Smooth muscle cell of the brain vasculature (primary cell): ENCODE measurements at places on chromosomes 5 and 9.

GRCh38 chr5:57529864-57530263 lies 47.3 kb upstream of the ACTBL2 start:
- no peak for DNase-seq

GRCh38 chr9:128551657-128552152 lies 682 bp upstream of the SPTAN1 start:
- no peak for DNase-seq

- DNase-seq, result no peak
These were observed 278.9 kb downstream of the NR3C1 start for GRCh38 chr5:143124593-143124992.

DNA sequence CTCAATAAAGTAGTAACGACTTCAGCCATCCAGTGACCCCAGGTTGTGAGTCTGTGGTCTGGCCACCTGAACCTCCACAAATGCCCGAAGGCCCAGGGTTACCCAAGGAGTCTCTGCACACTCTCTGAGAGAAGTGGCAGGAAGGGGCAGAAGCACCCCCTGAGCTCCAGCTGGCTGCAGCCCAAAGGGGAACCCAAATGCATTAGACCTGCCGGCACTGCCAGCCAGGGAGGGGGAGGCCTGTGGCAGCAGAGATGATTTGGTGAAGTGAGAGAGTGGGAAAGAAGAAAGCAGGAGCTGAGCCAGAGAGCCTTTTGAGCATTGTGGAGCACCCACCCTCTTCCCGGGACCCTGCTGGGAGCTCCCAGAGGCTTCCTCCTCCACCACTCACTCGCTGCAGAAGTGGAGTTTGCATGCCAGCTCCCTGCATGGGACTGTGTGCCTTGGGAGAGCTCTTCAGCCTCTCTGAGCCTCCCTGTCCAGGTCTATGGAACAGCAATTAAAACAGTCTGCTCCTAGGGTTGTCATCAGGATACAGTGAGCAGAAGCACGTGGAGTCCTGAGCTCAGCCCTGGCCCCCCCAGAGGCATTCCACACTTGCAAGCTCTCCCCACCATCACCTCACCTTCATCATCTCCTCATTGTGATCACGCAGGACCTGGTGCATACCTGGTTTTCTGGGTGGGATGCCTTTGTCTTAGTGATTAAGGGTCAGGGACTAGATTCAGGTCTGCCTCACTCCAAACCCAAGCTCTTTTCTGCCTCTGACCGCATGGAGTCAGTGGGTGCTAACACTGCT lies 13.8 kb upstream of the ANGPTL2 start:
- DNase-seq, result no peak

DNA sequence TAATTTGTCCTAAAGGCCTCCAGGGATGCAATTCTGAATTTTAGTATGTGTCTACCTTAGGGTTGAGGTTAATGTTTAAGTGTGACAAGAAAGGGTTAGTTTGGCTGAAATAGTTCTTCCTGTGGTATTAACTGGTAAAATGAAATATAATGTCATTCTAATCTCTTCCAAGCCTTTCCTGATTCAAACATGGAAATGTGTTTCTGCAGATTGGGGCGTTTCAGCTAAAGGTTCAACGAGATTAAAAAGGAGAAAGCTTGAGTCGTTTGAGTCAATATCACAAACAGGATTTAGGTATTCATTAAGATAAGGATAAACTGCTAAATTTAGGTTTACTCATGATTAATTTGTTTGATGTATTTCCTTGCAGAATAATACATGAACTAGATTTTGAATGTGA lies 34.4 kb upstream of the ALDOB start:
- no peak for DNase-seq

DNA sequence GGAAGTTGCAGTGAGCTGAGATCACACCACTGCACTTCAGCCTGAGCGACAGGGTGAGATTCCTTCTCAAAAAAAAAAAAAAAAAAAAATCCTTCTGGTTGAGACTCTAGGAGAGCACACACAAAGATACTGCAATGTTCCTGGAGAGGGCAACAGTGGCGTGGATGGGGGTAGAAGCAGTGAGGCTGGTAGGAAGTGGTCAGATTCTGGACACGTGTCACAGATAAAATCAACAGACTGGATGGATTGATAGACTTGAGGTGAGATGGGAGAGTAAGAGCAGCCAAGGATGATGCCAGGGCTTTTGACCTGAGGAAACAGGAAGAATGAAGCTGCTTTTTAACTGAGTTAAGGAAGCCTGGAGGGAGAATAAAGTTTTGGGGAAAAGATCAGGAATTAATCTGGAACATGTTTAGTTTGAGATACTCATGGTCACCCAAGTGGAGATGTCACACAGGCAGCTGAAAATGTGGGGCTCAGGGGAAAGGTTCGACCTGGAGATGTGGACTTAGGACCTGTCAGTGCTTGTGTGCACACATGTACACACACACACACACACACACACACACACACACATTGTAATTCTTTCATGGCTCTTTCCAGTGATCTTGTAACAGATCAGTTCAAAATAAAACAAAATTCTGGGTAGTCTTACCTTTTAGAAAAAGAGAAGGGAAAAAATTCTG lies 88.1 kb downstream of the FANCC start:
- DNase-seq, result no peak

GRCh38 chr5:6775571-6775970 lies 62.3 kb downstream of the TENT4A start:
- no peak for DNase-seq

DNA sequence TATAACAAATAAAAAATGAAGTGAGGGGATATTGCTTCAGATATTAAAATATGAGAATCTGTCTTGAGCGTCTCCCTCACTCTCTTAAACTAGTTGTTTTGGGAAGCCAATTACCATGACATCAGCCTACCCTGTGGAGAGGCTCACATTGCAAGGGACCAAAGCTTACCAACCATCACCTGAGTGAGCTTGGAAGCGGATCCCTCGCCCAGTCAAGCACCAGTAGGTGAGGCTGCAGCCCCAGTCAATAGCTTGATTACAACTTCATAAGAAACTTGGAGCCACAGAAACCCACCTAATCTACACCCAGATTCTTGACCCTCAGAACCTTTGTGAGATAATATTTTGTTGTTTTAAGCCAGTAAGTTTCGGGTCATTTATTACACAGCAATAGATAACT lies 206.2 kb downstream of the CEMIP2 start:
- DNase-seq, result no peak

GRCh38 chr5:113654828-113655227 lies 141.3 kb downstream of the YTHDC2 start:
- DNase-seq, result no peak

DNA sequence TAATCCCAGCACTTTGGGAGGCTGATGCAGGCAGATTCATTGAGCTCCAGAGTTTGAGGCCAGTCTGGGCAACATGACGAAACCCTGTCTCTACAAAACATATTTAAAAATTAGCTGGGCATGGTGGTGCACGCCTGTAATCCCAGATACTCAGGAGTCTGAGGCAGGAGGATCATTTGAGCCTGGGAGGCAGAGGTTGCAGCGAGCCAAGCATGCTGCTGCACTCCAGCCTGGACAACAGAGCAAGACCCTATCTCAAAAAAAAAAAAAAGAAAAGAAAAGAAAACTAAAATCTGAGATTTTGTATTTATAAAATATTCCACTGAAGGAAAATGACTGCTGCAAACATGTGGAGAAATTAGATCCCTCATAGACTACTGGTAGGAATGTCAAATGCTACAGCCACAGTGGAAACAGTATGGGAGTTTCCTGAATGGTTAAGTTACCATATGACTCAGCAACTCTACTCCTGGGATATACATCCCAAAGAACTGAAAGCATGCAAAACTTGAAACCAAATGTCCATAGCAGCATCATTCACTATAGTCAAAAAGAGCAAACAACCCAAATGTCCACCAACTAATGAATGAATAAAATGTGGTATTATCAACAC lies 106.1 kb downstream of the UBAP2 start:
- DNase-seq, result peak; percentile 53

GRCh38 chr5:145934276-145934675 lies 2.1 kb upstream of the SH3RF2 start:
- no peak for DNase-seq

- DNase-seq, result no peak
These were observed 320.1 kb downstream of the DEPDC1B start for GRCh38 chr5:60379907-60380306.

GRCh38 chr9:90459321-90459720 lies 183.3 kb downstream of the DIRAS2 start:
- no peak for DNase-seq

GRCh38 chr5:171692107-171692506 lies 93.5 kb upstream of the SMIM23 start:
- no peak for DNase-seq

- DNase-seq, result peak; percentile 10
These were observed 12.7 kb upstream of the DNAH5 start for GRCh38 chr5:13957032-13957645.

GRCh38 chr5:39116344-39117170 lies 42.4 kb upstream of the RICTOR start:
- DNase-seq, result no peak

DNA sequence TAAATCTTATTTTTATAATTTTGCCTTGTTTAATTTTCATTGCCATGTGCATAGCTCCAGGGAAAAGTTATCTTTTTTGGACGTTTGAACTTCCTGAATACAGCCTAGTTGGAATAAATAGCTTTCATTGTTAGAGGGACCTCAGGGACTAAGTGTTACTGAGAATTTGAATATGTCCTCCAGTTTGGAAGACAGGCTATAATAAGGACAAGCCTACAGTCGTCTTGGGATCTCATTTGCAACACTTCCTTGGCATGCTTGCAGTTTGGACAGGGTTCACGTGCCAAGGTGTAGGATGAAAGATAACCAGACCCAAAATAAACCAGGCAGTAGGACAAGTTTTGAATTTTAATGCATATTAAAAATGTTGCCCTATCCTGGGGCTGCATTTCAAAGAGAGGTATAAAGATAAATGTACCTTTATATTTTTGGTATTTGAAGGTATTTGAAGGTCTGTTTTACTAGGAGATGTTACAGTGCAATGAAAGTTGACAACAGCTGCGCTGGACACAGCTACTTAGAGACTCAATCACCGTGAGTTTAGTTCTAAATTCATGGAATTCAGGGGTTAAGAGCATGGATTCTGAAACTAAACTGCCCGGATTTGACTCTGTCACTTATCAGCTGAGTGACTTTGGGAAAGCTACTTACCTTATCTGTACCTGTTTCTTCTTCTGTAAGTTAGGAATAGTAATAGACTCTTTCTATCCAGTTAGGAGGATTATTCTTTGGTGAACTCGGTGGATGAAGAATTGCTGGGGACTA lies 134.1 kb downstream of the ACTBL2 start:
- no peak for DNase-seq

GRCh38 chr5:1778138-1779020 lies 21.3 kb downstream of the MRPL36 start:
- DNase-seq, result no peak

- DNase-seq, result no peak
These were observed 710 bp upstream of the WDR55 start for GRCh38 chr5:140664030-140664358.

DNA sequence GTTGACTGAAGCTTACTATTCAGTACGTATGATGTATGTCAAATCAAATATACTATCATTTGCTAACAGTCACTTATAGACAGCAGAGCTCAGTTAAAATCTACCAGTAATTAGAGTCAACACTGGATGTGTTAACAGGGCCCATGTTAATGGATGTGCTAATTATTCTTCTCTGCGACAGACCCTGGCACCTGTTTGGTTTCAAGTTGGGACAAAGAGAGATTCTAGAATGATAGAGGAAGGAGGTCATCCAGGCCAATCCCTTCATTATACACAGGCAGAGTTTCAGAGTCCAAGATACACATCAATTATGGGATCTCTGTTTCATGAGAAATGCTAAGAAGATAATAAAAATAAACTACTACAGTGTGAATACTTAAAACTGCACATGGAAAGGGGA lies 615.0 kb downstream of the ZNF608 start:
- no peak for DNase-seq

GRCh38 chr9:94140791-94141790 lies 56.8 kb downstream of the PTPDC1 start:
- DNase-seq, result no peak

GRCh38 chr5:115458003-115458409 lies 86.6 kb downstream of the FEM1C start:
- DNase-seq, result no peak

- peak; percentile 39 for DNase-seq
These were observed 122.7 kb upstream of the LMX1B start for GRCh38 chr9:126490871-126491567.

DNA sequence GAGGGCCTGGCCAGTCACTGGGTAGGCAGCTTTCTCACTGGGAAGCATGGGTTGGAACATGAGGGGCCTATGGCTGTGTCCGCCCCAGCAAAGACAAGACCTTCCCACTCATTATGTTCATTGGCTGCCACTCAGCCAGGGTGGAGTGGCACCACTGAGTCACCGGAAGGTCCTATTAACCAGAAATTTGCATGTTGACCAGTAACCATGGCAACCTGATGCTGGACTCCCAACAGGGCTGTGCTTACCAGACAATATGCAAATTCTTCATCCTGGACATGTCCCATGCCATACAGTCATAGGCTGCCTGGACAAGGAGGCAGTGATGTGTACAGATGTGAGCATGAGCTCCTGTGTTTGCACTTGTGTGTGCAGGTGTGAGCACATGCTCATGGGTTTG lies 66.7 kb downstream of the PSD2 start:
- DNase-seq, result no peak

DNA sequence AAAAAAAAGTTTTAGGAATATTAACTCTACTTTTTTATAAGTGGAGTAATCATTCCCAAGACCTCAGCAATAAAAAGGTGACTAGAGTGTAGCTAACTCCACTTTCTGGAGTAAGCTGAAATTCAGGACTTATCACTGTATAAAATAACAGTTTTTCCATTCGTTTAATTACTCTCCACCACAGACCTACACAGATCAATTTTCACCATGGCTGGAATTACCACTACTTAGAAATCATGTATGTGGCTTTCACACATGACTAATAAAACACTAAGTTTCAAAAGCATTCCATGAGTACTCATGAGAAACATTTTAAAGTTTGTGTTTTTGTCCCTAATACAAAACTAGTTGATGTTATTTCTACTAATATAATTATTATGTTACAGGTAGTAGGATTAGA lies 9.9 kb downstream of the PLPP1 start:
- no peak for DNase-seq

GRCh38 chr5:124630767-124631704 lies 115.4 kb downstream of the ZNF608 start:
- no peak for DNase-seq

GRCh38 chr5:95087816-95088317 lies 197.0 kb downstream of the MCTP1 start:
- no peak for DNase-seq

DNA sequence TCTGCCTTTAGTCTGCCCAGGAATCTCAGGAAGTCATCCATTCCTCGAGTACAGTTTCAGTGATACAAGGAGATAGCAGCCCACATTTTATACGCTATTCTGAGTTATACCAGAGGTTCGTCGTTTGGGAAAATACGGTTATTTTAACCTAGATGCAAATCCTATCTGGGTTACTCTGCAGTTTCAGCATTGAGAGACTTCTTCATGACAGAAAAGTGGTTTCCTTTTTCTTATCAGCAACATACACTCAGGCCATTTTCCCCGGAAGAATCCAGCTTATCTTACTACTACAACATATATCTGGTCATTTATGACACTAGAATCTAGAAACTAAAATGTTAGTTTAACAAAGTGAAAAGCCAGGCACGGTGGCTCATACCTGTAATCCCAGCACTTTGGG lies 83.4 kb upstream of the IQGAP2 start:
- DNase-seq, result no peak

- DNase-seq, result no peak
These were observed 96.2 kb upstream of the GDNF start for GRCh38 chr5:37936091-37936490.
